AG09309 (cell line): ENCODE measurements at places on chromosomes 6 and 20.
A peak's percentile ranks its signal among the peaks of the same experiment; 100 is the strongest.

- no peak for DNase-seq
Measured at GRCh38 chr6:43242908-43243663, at the start of gene TTBK1. TTBK1 (plus strand) TSS chr6:43243481; CDS start chr6:43246661, 3,180 bp downstream.

DNA sequence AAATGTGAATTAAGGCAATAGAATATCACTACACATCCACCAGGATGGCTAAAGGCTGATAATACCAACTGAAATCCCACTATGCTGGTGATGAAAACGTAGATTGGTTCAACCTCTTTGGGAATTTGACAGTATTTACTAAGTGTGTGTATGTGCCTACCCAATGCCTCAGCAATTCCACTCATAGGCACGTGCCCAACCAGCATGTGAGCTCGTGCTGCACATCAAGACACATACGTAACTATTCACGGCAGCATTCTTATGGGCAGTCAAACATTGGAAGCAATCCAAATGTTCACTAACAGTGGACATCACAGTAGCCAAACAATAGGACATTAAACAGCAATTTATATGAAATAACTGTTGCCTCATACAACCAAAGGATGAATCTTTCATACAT is 15.7 kb upstream of the AFDN start:
- DNase-seq, result no peak

GRCh38 chr6:159692303-159693127 is 526 bp downstream of the SOD2 start:
- DNase-seq, result no peak

DNA sequence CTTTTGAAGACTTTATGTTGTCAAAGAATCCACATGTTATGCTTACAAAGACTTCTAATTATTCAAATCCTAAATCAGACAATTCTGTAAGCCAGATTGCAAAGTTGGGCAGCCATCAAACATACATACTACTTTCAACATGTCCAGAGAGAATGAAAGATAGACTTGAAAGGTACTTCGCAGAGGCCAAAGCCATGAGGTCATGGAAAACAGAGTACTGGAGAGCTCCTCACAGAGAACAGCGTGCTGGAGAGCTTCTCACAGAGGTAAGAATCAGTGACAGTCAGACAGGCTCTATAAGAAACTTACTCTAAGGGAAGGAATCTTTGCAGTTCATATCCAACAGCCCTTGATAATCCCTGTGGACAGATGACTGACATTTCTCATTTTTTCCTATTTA is 400.2 kb downstream of the GJA1 start:
- DNase-seq, result no peak

DNA sequence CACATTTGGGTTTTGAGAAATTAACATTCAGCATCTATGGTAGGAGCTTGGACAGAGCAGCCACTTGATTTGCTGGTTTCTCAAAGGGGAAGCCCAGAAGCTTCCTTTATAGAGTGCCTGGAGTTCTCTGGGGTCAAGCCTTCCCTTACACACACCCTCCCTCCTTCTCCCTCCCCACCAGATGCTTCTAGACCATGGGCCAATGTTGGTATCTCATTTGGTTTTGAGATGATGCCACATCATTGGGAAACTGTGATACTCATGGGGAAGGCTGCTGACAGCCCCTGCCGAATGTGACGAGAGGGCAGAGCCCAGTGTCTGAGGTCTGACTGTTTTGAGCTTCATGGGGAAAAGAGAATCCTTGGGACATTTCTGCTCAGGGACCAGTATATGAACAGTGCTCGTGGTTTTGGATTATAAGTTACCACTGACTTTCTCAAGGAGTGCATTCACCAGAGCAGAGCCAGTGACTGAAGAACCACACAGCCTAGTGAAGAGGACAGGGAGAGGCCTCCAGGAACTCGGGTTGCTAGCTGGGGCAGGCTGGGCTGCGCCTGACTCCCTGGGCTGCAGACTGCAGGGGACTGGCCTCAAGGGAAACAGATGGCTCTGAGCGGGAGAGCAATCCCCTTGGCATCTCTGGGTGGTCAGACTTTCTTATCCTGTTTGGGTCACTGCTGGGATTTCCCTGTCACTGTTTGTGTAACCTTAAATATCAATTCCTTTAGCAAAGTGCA is 46.4 kb upstream of the CST5 start:
- no peak for DNase-seq

GRCh38 chr20:52231230-52231746 is 39.7 kb upstream of the ZFP64 start:
- DNase-seq, result no peak

DNA sequence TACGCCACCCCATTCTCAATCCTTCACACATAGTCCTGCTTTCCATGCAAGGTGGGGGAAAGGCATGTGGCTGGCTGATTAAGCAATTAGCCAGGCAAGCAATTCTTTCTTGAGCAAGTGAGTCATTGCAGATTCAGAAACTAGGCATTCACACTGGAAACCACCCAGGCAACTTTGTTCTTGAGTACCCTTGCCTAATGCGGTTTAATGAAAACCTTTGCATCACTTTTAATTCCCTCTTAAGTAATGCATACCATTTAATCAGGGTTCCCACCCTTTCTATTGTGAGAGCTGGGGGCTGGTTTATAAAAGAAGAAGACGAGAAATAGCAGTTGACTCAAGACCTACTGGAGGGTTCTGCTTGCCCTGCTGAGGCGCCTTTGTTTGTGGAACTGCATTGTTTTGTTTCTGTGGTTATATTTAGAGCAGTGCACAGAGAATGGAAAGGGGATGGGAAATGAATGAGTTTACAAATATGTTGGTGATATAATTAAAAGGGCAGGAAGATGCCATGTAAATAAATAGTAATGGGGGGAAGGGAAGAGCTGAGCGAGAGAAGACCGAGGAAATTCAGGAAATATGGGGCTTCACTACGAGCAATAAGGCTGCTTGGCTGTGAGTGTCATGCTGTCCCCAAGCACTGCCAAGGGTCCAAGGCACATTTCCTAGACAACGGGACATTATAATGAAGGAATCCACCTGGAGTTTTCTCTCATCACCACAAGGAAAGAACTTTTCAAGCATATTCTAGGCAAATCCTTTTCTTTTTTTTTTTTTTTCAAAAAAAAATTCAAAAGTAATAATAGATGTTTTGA is 48.8 kb upstream of the TSHZ2 start:
- DNase-seq, result peak; percentile 62

DNA sequence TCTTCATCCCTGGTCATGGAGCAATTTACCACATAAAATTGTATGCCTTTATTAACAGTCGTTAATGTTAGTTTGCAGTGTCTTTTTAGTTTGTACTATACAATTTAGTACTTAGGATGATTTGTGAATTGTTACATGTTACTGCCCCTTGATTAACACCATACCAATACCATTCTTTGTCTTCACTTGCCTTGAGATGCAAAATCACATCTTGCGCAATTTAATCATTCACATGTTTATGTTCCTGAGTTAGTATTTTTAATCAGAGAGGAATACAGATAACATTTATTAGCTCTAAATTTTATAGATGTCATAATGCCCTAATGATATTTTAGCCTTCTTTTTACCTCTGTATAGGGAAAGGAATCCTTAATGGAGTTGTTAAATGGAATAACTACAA is 114.1 kb downstream of the SCAF8 start:
- no peak for DNase-seq

DNA sequence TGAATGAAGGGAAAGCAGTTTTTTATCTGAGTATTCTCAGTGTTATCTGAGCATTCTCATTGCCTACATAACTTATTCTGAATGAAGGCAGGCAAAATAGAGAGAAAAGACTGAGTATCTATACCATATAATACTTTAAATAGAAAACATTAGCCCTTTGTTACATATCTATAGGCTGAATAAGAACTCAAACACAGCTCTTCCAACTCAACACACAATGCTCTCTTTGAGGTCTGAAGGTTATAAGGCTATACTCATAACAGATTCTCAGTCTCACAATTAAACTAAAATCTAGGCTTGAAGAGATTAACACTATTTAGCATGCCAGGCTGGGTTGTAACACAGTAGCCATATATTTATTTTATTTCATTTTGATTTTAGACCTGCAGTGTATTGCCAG is 56.9 kb downstream of the EYS start:
- no peak for DNase-seq

DNA sequence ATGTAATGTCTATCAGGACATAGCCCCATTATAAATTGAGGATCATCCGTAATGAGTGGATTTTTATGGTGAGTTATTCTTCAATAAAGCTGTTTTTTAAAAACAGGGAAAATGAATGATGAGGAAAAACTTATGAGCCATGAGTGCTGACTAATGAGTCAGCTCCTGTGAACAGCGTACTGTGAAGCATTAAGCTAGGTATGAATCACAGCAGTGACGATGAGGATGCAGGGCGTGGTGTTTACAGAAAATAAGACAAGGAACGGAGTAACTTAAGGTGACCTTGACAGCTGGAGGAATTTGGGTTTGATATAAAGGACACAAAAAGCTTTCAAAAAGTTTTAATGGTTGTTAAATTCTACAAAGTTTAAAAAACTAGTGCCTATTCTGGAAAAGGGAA is 96.3 kb downstream of the FOXF2 start:
- peak; percentile 71 for DNase-seq

GRCh38 chr6:87807475-87807874 is 105.4 kb upstream of the AKIRIN2 start:
- no peak for DNase-seq

DNA sequence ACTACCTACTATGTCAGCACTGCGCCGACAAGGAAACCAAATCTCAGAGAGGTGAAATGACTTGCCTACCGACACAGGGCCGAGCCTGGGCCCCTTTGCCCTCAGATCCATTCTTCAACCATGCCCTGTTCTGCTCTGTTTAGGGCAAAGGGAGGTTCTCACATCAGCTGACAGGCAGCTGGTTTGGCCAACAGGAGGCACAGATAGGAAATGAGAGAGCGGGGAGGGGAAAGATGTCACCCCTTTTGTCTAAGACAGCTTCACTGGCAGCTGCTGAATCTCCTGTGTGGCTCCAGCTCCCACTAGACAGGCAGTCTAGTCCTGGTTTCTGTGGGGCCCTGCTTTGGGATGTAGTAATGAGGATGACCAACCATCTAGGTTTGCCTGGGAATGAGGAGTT is 158.7 kb downstream of the TMEM200A start:
- no peak for DNase-seq

DNA sequence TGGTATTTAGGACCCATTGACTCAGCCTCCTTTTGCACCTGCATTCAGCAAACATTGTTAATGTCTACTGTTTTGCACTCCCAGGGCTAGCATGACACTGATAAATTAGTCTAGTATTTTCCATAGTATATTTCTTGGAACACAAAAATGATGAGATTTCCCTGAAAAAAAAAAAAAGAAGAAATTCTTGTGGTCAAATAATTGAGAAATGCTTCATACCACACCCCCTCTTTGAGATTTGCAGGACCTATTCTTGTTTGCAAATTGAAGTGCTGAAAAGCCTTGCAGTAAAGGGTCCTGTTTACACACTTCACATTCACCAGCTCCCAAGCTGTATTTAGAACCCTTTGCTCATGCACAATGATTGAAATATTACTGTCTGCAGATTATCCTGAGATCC is 36.3 kb upstream of the CLIC5 start:
- no peak for DNase-seq

DNA sequence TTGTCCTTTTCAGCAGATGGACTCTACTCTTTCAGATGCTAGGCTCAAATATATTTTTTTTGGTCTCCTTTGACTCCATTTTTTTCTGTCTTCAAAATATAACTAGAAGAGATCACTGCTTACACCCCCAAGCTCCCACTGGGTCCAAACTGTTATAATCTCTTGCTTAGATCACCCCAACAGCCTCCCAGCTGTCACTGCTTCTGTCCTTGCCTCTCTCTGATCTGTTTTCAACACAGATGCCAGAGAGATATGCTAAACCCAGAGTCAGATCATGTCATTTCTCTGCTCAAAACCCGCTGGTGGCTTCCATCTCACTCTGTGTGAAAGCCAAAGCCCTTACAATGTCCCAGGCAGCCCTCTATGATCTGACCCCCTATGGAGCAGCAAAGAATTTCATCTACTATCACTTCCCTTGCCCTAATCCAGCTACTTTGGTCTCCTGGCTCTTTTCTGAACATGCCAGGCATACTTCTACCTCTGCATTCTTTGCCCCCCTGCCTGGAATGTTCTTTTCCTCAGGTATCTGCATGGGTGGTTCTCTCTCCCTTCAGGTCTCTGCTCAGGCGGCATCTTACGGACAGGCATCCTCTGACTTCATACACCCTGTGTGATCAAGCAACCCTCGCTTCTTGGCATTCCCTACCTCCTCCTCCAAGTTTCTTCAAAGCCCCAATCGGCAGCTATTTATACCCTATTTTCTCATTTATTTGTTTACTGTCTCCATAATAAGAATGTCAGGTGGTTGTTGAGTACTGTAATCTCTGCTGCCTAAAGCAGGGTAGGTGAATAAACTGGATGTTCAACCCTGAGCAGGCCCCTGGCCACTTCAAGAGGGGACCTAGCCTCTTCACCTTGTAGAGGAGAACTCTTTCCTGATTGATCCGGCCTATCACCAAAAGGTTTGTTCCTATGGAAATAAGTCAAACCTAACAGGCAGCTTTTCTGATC is 43.6 kb upstream of the SLC4A11 start:
- DNase-seq, result no peak

DNA sequence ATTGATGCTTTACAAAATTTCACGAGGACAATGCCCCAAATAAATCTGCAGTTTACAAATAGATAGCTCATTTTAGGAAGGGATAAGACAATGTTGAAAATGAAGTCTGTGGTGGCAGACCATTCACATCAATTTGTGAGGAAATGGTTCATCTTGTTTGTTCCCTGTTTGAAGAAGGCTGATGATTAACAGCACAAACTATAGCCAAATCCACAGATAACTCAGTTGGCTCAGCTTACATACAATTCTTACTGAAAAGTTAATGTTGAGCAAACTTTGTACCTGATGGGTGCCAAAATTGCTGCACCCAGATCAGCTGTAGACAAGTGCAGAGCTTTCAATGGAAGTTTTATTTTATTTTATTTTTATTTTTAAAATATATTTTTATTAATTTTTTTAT is 763.9 kb downstream of the DOK5 start:
- no peak for DNase-seq

- no peak for DNase-seq
Measured at GRCh38 chr6:156189195-156189594, 588.0 kb upstream of the ARID1B start.

DNA sequence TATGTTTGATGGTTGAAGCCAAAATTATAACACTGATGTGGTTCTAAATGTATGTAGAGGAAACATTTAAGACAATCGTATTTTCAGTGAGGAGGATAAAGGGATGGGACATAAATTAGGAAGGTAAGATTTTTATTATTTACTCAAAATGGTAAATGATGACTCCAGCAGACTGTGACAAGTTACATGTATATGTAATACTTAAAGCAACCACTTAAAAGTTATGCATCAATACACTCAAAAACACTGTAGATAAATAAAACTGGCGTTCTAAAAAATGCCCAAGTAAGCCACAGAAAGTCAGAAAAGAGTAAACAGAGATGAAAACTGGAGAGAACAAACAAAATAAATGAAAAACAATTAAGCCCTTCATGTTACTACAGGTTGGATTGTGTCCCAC is 18.7 kb downstream of the HLA-DMB start:
- DNase-seq, result no peak

DNA sequence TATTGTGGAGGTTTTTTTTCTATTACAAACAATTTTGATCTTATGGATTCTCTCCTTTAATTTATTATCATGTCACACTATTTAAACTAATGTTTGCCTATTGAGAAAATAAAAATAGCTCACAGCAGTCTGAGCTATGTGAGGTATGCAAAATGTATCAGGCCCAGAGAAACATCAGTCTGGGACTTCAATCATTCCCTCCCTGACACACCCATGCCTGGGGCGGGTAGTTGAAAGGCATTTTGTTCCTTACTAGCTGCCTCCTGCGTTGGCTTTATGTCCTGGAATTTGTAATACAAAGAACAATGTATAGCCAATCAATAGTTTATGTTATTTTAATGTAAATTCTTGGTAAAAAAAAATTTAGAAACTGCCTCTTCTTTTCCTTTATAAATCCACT is 403.3 kb downstream of the EPM2A start:
- DNase-seq, result no peak

- DNase-seq, result no peak
Measured at GRCh38 chr6:10595731-10596664, 74.8 kb downstream of the GCNT2 start.
